AML-193 (cell line): ENCODE measurements at places on chromosomes 13 and 19.

GRCh38 chr13:87147076-87147475 is 524.1 kb upstream of the SLITRK5 start:
- DNase-seq: no peak

- no peak for DNase-seq
These were observed 308.5 kb upstream of the TMTC4 start for GRCh38 chr13:100983111-100983510.

DNA sequence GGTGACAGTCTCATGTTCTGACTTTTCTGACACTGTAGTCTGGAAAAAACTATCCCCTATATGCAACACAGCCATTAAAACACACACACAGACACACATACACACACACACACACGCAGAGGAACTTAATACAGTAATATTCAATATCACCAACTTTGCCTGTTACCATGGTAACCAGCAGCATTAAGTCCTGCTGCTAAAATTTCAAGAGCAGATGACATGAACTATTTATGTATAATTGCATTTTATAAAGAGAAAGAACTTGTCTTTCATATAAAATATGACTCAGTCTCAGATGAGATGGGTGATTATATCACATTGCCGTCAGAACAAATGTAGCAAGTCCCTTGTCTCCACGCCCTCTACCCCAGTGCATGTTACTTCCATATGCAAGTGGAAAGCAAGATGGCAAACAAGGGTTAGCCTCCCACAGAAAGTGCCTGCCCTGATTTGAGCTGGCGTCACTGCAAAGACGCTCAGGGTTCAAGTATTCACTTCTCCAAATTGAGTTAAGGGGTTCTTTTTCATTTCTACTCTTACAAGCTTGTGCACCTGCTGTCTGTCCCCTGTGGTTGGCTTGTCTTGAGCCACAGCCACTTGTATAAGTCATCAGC is 576.8 kb downstream of the UQCRFS1 start:
- no peak for DNase-seq

DNA sequence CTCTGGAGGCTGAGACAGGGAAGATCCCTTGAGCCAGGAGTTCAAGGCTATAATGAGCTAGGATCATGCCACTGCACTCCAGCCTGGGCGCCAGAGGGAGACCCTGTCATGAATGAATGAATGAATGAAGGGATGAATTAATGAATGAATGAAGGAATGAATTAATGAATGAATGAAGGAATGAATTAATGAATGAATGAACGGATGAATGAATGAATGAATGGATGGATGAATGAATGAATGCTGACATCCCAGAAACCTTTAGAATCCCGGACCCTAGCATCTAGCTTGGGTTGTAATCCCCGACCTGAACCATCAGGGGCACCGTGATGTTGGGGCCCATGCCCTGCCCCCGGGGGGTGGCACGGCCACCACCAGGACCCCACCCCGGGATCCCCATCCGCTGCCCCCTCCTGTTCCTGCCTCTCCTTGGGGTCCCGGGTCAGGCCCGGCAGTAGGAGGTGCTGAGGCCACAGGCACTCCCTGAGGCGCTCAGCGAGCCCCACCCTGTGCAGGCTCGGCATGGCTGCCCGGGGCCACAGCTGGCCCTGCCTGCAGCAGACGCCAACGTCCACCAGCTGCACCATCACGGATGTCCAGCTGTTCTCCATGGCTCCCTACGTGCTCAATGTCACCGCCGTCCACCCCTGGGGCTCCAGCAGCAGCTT is 3.4 kb downstream of the EBI3 start:
- no peak for DNase-seq

- no peak for DNase-seq
These were observed 21.3 kb upstream of the OR1M1 start for GRCh38 chr19:9065457-9066014.

DNA sequence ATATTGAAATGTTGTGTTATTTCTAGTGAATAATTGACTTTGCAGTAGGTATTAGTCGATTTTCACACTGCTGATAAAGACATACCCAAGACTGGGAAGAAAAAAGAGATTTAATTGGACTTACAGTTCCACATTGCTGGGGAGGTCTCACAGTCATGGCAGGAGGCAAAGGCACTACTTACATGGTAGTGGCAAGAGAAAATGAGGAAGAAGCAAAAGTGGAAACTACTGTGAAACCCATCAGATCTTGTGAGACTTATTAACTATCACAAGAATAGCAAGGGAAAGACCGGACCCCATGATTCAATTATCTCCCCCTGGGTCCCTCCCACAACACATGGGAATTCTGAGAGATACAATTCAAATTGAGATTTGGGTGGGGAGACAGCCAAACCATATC is 9.9 kb upstream of the C5AR2 start:
- no peak for DNase-seq

GRCh38 chr13:86813198-86813597 is 858.0 kb upstream of the SLITRK5 start:
- no peak for DNase-seq

DNA sequence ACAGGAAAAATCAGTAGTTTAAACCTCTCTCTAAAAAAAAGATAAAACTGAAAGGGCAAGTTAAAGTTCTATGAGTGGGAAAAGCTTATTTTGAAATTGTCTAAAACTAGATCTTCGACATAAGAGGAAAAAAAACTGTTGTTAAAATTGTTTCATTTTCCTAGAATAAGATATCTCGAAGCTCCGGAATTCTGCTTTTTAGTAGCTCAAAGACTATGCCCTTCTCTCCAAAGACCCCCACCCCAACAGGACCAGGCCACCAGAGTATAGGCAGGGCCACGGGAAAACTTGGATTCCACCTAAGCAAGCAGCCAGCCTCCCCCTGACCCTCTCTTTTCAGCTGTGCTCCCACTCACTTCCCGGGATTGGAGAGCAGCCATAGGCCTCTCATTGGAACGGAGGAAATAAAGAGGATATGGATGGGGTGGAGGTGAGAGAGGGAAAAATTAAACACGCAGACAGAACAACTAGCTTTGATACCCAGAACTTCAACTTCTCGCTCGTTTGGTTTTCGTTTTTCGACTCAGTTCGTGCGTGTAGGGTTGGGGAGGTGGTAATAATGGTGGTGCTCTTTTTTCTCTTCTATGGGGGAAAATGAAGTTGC is 3.0 kb downstream of the POU4F1 start:
- no peak for DNase-seq

DNA sequence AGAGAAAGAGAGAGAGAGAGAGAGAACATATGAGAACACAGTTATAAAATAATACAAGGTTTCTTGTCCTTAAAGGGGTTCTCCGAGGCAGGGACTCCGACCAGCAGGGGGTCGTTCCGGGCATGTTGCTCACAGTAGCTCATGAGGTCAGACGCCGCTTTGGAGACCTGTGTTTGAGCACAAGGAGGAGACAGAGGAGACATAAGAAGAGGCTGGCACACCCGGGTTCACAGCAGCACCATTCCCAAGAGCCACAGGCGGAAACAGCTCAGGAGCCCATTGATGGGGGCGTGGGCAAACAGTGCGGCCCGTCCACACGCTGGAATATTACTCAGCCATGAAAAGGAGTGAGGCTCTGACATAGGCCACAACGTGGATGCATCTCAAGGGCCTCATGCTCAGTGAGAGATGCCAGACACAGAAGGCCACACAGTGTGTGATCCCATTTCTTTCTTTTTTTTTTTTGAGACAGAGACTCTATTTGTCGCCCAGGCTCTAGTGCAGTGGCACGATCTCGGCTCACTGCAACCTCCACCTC is 39.1 kb downstream of the GADD45B start:
- DNase-seq: no peak

DNA sequence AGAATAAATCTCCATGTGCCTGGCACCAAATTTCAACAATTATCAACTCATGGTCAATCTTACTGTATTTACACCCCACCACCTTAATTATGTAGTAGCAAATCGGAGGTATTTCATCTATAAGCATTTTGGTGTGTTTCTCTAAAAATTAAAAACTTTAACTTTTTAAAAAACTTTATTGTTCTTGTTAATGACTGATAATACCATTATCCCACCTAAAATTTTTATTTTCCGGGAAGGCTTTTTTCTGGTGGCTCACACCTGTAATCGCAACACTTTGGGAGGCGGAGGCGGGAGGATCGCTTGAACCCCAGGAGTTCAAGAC is 453 bp upstream of the PDCD2L start:
- DNase-seq: no peak

GRCh38 chr13:94827566-94827965 is 115.2 kb upstream of the SOX21 start:
- no peak for DNase-seq

DNA sequence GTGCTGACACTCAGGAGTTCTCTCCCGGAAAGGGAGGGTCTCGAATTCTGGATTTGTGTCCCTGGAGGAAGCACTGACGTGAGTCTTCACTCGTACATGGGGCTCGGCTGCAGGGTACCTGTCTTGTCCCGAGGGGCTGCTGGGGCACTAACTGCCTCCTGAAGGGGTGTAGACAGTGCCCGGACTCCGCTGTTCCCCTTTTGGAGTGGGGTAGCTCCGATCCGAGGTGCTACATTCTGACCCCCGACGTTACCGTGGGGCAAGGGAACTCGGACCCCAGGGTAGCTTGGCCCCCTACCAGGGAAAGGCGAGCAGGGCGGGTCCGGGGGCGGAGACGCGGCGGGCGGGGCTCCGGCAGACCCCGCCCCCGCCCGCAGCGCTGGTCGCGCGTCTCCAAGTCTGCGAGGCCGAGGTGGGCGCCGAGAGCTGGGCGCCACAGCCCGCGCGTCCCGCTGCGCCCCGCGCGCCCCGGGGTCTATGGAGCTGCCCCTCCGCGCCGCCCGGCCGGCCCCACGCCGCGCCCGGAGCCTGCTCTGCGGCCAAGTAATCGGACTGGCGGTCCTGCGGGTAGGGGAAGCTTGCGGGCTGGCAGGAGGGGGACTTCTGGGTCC is at the start of gene NPAS1:
TSS of gene NPAS1 (plus strand) at position 407 of the 611 bp plus-strand sequence. CDS start 1,211 bp downstream, outside the sequence.
- no peak for DNase-seq

GRCh38 chr13:51905787-51906186 is 44.0 kb downstream of the CCDC70 start:
- no peak for DNase-seq

DNA sequence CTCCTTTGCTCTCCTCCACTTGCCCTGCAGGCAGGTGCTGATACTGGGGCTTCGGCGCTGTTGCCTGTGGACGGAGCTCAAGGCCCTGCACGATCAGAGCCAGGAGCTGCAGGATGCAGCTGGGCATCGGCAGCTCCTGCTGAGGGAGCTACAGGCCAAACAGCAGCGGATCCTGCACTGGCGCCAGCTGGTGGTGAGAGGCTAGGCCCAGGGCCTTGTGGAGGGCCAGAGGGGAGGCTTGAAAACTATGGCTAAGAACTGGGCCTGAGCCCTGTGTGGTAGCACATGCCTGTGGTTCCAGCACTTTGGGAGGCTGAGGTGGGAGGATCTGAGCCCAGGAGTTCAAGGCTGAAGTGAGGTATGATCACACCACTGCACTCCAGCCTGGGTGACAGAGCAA is 6.3 kb downstream of the HAUS5 start:
- no peak for DNase-seq

DNA sequence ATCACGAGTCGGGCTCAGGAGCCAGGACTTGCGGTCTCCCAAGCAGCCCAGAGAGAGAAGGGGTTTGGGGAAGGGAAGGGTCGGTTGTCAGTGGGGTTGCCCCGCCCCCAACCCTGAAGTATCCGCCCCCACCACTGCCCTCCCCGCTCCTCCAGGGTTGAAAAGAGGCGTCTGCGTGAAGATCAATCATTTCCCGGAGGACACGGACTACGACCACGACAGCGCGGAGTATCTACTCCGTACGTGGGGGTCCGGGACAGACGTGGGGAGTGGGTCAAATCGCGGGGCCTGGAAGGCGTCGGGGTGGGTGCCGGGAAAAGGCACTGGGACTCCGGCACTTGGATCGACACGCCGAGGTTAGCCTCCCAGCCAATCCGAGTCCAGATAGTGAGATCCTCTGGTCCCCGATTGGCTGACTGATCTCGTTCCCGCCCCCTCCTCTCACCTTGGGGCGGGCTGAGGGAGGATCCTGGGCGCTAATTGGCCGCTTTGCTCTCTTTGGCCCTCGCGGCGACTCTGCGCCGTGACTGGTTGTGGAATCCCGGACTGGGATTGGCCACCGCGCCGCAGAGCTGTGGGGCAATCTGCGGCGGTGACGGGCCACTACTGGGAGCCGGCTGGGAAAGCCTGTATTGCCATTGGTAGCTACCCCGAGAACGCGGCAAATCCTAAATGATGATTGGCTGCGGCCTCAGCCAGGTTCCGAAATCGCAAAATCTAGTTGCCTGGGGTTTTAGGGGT is 13.3 kb upstream of the CACNG6 start:
- DNase-seq: no peak

DNA sequence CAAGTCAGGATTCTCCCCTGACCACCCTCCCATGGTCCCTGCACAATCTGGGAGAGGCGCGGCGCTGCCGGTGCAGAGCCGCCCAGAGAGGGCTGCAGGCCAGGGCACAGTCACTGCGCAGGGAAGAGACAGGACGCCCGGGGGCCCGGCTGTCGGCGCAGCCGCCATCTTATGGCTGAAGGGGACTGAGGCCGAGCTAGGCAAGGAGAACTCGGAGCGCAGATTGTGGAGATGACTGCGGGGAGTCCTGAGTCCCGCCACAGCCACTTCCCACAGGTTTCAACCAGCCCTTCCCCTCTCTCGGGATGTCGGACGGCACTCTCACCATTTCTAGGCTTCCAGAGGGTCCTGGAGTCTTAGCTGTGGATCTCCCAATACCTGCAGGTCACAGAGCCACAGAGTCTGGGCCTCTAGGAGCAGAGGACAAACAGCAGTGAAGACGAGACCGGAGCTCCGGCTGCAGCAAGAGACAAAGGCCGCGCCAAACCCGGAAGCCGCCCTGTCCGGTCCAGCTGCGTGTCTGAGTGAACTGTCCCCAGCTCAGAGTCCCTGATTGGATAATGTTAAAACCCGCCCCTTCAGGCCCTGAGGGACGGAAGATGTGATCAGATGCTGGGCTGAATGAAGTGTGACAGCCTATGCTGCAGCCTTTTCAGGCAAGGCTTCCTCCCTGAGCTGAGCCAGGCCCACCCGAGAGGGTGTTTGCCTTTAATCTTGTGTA is at the start of gene ZNF708:
TSS of gene ZNF708 (minus strand) at position 526 of the 721 bp plus-strand sequence. CDS start at position 328, 198 bp downstream.
- DNase-seq: peak; percentile 90

GRCh38 chr19:1750343-1751021 is 2.8 kb upstream of the ONECUT3 start:
- DNase-seq: no peak

GRCh38 chr19:45985321-45985720 is 9.9 kb upstream of the CCDC61 start:
- DNase-seq: no peak

GRCh38 chr13:33011828-33012470 is 4.3 kb upstream of the KL start:
- DNase-seq: no peak

DNA sequence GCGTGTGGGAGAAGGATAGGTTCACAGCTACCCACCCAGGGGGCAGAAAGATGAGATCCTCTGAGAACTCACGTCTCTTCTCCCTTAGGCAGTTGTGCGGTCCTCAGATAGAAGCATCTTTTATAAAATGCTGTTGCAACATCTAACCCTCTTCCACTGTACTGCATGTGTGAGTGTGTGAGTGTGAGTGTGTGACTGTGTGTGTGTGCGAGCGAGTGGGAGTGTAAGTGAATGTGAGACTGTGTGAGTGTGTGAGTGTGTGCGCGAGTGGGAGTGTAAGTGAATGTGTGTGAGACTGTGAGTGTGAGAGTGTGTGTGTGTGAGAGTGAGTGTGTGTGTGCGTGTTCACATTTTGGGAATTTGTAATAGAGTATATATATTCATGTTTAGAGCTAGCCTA is 55.6 kb upstream of the F7 start:
- DNase-seq: no peak

GRCh38 chr13:36288794-36289391 is 8.7 kb downstream of the CCDC169 start:
- DNase-seq: no peak
